Dermis blood vessel endothelial cell (primary cell): ENCODE measurements at places on chromosomes 6 and 20. TPM values are rescaled to one million over a fixed set of nuclear protein-coding genes. Genes with fewer than 3 reads are reported as not detected.

Gene ECT2L
- total RNA-seq, result not detected in 2 replicates

Gene SAMD3
- not detected in 2 replicates for total RNA-seq

Gene CST5
- total RNA-seq, result not detected in 2 replicates

Gene AGER
- total RNA-seq, result 0.74 and 0.85 TPM in 2 replicates

Gene SPATS1
- total RNA-seq, result not detected in 2 replicates

Gene TAGAP
- total RNA-seq, result not detected in 2 replicates

Gene MACROD2
- total RNA-seq, result 0.28 and 0.85 TPM in 2 replicates

Gene LHFPL5
- total RNA-seq, result not detected in 2 replicates

Gene SGK2
- 0.23 and 0.34 TPM in 2 replicates for total RNA-seq

Gene PTCHD4
- total RNA-seq, result 6.1 and 9.7 TPM in 2 replicates

Gene GATA5
- total RNA-seq, result not detected in 2 replicates

Gene TREM2
- not detected in 2 replicates for total RNA-seq

Gene NKAIN2
- not detected in 2 replicates for total RNA-seq

Gene ZNF451
- 60.4 and 69.1 TPM in 2 replicates for total RNA-seq

Gene DBNDD2
- 3.4 and 8.9 TPM in 2 replicates for total RNA-seq

Gene IL20RA
- total RNA-seq, result 0.51 and 0.79 TPM in 2 replicates

Gene CYP39A1
- 0.74 and 3.4 TPM in 2 replicates for total RNA-seq

Gene IL17F
- total RNA-seq, result not detected in 2 replicates

Gene CD24
- total RNA-seq, result 9.4 and 21.6 TPM in 2 replicates

Gene LY6G6D
- not detected in 2 replicates for total RNA-seq

Gene CTCFL
- total RNA-seq, result not detected in 2 replicates

Gene SIGLEC1
- total RNA-seq, result not detected in 2 replicates

Gene HS3ST5
- total RNA-seq, result not detected in 2 replicates

Gene C6orf15
- total RNA-seq, result 0.14 TPM in 1 of 2 replicates, not detected in the other

Gene EPB41L1
- total RNA-seq, result 16.0 and 21.1 TPM in 2 replicates

Gene SMIM26
- total RNA-seq, result 45.9 and 106 TPM in 2 replicates

Gene PPP1R3G
- total RNA-seq, result 0.74 and 0.85 TPM in 2 replicates

Gene SEMG1
- total RNA-seq, result not detected in 2 replicates

Gene MATN4
- 0.09 and 0.17 TPM in 2 replicates for total RNA-seq

Gene MCHR2
- total RNA-seq, result not detected in 2 replicates

Gene RGS17
- total RNA-seq, result 3.3 and 3.9 TPM in 2 replicates

Gene COL19A1
- total RNA-seq, result not detected in 2 replicates

Gene CCN6
- total RNA-seq, result not detected in 2 replicates

Gene AVP
- not detected in 2 replicates for total RNA-seq

Gene KCNQ5
- not detected in 2 replicates for total RNA-seq

Gene SALL4
- total RNA-seq, result under 0.01 and 0.14 TPM in 2 replicates
